Stimulated activated CD8-positive, alpha-beta memory T cell treated with anti-CD3 and anti-CD28 coated beads, Interleukin-4, amount 100 ng/mL, for 24 hours (primary cell): ENCODE measurements at places on chromosomes 12 and 14.
A peak's percentile ranks its signal among the peaks of the same experiment; 100 is the strongest.

DNA sequence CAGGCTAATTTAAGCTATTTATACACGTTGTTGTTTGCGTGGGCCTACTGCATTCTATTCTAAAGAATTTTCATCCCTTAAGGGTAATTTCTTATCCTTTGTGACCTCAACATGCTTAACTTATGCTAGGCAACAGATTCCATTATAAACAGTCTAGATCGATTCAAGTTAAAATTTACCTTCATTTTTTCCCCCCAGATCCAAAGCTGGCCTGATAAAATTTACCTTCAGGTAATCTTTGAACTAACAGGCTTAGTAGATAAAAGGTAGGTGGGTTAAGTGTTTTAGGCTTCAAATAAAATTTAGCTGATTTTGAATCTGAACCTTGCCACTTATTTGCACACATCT, 389 bp upstream of the CCNB1IP1 start:
- no peak for DNase-seq

DNA sequence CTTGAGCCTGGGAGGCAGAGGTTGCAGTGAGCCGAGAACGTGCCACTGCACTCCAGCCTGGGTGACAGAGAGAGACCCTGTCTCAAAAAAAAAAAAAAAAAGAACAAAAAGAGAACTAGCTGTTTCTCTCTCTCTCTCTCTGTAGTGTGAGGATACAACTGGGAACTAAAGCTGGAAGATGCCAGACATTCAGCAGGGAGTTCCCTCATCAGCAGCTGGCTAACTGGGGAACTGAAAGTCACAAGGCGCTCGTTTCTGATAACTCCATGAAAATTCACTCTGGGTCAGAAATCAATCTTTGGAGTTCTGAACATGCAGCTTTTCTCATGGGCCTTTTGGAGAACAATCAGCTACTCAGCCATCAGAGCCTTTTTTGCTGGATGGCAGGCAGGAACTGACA, 43.5 kb upstream of the MAP1LC3B2 start:
- DNase-seq, result no peak

GRCh38 chr12:80807640-80808288, 91.1 kb downstream of the MYF5 start:
- no peak for DNase-seq

- no peak for DNase-seq
Observed at GRCh38 chr12:88200029-88200428, 57.9 kb downstream of the TMTC3 start.

GRCh38 chr14:91835920-91836843, 31.2 kb downstream of the TC2N start:
- peak; percentile 68 for DNase-seq
